ENCODE measurements at places on chromosomes 13 and 19.

DNA sequence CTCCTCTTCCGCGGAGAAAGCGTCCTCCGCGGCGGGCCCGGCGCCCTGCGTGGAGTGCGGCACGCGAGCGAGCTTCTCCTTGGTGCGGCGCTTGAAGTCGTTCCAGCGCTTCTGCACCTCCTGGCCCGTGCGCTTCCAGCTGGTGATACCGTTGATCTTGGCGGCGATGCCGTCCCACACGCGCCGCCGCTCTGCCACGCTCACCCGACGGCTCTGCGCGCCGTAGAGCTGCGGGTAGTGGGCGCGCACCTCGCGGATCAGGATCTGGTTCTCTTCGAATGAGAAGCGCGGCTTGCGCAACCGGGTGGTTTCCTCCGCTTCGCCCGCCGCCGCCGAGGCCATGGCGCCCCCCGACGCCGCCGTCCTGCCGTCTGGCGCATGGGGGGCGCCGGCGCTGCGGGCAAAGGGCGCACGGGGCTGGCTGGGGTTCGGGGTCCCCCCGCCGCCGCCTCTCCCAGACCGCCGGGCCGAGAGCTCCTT lies 941 bp downstream of the MYPOP start:
- DNase-seq: peak; percentile 52

DNA sequence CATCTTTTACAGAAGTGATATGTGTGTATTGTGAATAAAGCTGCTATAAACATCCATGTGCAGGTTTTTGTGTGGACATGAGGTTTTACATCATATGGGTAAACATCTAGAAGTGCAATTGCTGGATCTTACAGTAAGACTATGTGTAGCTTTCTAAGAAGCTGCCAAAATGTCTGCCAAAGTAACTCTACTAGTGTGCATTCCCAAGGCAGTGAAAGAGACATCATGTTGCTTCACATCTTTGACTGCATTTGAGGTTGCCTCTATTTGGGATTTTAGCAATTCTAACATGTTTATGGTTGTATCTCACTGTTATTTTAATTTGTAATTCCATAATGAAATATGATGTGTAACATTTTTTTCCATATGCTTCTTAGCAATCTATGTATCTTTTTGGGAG lies 30.3 kb downstream of the SLITRK6 start:
- no peak for DNase-seq

DNA sequence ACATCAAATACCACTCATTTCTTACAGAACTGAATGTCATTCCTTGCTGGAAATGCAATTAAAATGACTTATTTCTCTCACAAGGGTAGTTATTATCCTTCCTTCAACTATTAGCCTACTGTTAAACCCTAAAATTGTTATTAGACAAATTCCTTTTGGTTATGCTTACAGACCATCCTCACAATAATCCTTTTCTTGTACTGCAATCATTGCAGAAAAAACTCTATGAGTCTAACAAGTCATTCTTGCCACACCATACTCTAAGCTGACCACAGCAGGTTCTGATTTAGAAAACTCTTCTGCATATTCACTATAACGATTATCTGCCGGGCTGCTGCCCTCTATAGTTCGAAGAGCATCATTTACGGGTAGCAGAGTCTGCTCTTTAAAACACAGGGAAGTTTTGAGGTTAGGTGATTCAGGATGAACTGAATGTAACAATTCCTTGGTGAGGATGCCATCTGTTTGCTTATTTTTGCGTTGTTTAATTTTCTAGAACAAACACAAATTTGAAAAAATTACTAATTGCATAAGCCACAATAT lies 38.2 kb downstream of the MTMR6 start:
- DNase-seq: peak; percentile 38

GRCh38 chr19:33175886-33176669 lies 18.1 kb upstream of the LRP3 start:
- peak; percentile 26 for DNase-seq

DNA sequence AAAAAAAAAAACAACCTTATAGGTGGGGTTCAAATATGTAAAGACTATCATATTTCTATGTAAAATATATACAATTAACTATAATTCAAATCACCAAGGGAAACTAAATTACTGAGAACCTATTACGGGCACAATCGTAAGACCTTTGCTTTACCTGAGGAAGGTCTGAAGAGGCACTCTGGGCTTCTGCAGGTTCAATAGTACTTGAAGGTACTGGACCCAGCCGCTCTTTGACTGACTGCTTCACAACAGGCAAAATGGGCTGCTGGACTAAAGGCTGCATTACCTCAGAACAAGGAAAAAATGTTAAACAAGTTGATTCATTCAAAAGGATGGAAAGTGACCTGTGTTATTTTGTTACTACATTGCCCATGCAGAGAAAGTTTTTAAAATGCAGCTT lies 51.8 kb downstream of the RBM26 start:
- no peak for DNase-seq

DNA sequence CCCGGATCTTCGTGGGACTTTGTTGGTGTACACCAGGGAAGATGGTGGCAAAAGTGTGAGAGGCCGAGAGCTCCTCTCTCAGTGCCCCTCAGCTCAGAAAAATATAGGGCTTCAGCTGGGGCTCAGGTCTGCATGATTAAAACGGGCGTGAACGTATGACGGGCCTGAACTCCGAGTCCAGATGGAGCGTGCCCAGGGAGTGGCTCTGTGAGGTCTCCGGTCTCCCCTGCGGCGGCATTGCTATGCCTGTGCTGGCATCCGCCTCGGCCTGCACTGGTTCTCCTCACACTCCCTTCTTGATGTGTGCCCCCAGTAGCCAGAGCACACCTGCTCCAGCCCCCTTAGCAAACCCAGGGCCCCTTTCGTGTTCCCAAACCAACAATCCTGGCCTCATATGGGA lies 82.0 kb downstream of the TEX29 start:
- DNase-seq: no peak

DNA sequence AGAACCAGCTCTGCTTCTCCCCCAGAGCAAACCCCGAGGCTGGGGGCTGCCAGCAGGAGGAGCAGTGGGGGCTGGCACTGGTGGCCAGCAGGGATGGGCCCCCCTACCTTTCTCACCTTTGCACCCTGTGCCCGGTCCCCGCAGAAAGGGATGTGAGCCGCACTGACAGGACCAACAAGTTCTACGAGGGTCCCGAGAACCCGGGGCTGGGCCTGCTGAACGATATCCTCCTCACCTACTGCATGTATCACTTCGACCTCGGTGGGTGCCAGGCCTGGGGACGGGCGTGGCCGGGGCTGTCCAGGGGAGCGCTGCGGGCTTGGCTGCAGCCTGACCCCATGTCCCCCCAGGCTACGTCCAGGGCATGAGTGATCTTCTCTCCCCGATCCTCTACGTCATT lies 6.6 kb downstream of the TBC1D17 start:
- no peak for DNase-seq

Measured in epithelial cell of esophagus (primary cell).